Kidney epithelial cell (primary cell): ENCODE measurements at places on chromosomes 6 and 20. TPM values are rescaled to one million over a fixed set of nuclear protein-coding genes. Genes with fewer than 3 reads are reported as not detected.

- DNase-seq: peak; percentile 25
Measured at GRCh38 chr6:72788188-72788587, 166.3 kb downstream of the KCNQ5 start.

TTI1 gene
- 18.8 and 26.3 TPM in 2 replicates for total RNA-seq

GRCh38 chr6:71608646-71609045 lies 277.7 kb upstream of the RIMS1 start:
- no peak for DNase-seq

DNA sequence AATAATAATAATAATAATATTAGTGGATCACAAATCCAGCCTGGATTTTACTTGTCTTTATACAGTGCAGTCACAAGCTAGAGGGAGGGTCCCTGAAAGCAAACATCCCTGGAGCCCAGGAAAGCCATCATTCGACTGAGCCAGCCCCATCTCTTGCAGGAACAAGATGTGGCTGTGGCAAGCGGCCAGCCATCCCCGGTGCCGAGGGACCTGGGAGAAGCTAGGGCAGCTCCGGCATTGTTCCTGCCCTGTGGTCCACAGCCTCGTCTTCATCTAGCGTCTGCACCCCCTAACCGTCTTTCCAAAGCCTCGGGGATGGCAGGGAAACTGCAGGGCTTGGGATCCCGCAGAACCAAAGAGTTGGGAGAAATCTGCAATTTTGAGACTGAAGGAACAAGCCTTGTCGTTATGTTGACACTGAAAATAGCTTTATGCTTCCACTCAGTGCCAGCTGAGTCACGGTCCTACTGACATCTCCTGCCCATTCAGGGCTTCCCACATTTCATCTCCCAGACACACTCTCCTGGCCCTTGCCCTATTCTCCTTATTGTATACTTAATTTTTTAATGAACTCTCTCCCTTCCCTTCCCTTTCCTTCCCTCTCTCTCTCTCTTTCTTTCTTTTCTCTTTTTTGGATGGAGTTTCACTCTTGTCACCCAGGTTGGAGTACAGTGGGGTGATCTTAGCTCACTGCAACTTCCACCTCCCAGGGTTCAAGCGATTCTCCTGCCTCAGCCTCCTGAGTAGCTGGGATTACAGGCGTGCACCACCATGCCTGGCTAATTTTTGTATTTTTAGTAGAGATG lies 62.5 kb upstream of the ZNFX1 start:
- DNase-seq: no peak

PLA2G7 gene
- 1.1 and 1.7 TPM in 2 replicates for total RNA-seq

DNA sequence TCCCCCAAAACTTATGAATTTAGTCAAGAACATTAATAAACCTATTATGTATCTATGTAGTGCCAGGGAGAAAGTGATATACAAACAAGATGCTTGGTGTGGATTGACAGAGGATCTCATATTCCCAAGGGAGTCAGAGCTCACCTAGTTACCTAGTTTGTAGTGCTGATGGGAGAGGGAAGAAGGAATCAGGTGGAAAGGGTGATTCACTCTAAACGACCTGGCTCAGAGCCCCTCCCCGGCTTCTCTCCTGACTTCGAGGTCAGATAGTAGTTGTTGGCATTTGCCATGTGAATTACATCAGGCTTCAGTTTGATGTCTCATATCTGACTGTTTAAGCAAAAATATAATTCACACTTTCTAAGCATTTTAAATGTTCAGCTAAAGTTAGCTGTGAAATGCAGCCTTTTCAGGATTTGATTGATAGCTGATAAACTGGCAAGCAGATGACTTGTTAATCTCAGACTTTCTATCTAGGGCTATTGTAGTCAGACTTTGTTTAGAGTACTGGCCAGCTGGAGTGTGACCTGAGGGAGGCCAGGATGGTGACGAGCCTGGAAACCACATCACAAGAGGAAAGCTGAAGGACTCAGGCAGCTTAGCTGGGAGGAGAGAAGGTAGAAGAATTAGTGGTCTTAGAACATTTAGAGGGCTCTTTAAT lies 123.7 kb downstream of the AKAP7 start:
- DNase-seq: peak; percentile 77

GRCh38 chr6:110285306-110286060 lies 72.7 kb downstream of the METTL24 start:
- no peak for DNase-seq

DNA sequence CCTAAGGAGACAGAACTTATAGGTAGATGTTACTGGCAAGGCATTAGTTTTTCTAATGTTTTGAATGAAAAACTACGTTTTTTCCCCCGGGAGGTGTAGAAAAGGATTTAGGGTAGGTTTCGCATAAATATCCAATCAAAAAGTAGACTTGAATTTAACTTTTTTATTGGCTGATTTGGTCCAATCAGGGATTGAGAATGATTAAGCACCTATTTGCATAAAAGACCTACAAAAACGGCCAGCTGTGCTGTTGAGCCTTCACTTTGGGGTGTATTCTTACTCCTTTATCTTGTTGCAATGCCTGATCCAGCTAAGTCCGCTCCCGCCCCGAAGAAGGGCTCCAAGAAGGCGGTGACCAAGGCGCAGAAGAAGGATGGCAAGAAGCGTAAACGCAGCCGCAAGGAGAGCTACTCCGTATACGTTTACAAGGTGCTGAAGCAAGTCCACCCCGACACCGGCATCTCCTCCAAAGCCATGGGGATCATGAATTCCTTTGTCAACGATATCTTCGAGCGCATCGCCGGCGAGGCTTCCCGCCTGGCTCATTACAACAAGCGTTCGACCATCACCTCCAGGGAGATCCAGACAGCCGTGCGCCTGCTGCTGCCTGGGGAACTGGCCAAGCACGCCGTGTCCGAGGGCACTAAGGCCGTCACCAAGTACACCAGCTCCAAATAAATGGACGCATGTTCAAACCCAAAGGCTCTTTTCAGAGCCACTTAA lies 113.5 kb upstream of the BTN3A2 start:
- no peak for DNase-seq

SYTL3 gene
- total RNA-seq: 3.1 and 3.6 TPM in 2 replicates

DNA sequence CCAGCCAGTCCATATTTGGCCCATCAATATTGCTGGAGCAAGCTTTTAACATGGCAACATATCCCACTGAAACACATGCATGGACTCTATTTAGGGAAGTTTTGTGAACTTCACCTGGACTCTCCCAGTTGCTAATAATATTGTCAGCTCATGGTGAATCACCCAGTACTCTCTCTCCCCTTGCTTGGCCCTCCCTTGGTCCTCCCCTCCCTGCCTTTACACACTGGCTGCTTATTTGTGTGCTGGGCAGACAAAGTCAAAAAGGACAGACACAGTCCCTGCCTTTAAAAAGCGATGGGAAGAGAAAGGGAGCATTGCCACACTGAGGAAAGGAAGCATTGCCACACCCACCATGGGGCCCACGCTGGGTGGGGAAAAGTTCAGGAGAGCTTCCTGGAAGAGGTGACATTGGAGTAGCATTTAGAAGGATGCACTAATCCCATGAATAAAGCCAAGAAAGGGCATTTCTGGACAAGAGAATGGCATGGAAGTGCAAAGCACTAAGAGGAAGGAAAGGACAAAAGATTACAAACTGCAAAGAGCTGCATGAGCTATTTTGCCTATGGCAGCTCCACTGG lies 143.4 kb upstream of the EXOC2 start:
- no peak for DNase-seq

GRCh38 chr6:125728739-125729138 lies 20.7 kb upstream of the HEY2 start:
- DNase-seq: no peak

DNA sequence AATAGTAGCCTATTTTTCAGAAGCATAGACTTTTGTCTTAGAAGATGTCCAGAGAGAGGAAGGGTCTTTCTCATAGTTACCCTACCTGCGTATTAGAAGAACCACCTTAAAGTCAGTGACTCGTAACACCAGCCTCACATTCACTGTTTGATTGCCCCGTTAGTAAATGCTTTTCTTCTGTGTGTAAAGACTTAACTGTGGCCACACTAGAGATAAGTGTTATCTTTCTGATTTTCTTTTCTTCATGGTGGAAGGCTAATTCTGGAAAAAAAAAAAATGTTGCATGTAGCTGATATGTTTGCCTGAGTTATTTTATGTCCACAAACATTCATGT lies 83.9 kb downstream of the SAMD3 start:
- DNase-seq: no peak

CDSN gene
- total RNA-seq: not detected in 2 replicates

DNA sequence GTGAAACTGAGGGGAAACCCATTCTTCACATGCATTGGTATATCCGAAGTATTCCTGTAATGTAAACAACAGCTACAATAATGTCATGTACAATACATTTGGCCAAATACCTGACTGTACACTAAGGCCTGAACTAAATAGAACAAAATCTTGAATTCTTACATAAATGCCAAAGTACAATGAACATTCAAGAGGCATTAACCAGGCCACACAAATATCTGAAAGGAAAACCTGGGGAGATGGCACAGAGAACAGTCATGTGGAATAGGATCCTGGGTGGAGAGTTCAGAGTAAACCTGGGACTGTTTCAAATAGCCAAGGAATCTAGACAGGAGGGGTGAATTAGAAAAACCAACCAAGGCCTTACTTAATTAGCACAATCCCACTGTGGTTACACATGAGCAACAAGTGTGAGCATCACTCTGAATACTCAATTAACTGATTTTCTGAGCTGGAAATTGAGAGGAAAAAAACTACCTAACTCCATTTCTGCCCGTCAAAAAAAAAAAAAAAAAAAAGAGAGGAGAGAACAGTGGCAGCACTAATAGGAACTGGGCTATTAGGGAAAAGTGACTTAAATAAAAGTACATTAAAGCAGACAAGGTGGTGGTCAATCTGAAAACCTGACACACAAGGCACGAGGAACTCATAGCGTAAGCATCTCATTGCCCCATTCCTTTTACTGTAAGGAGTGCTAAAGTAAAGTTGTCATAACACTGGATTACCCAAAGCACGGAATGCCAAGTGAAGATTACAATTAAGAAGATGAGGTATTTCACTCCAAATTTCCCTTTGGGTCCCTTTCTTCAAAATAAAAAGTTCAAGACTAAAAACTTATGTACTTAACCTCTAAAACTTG lies 10.9 kb downstream of the SNX5 start:
- DNase-seq: no peak

DNA sequence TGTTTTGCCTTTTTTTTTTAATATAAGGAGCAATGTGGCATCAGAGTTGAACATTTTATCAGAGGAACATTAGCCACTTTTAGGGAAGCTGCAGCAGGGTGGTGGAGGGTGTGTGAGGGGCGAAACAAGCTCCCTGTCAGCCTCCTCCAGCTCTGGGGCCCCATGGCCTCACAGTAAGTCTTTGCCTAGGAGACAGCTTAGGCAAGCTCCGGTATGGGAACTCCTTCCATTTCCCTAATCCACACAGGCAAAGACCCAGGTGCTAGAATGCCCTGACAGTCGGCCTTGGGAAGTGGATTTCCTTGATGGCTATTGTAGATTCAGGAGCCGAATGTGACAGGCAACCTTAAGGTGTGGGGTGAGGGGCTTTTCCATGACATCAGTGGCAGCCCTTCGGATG lies 862 bp downstream of the PRND start:
- no peak for DNase-seq

DNA sequence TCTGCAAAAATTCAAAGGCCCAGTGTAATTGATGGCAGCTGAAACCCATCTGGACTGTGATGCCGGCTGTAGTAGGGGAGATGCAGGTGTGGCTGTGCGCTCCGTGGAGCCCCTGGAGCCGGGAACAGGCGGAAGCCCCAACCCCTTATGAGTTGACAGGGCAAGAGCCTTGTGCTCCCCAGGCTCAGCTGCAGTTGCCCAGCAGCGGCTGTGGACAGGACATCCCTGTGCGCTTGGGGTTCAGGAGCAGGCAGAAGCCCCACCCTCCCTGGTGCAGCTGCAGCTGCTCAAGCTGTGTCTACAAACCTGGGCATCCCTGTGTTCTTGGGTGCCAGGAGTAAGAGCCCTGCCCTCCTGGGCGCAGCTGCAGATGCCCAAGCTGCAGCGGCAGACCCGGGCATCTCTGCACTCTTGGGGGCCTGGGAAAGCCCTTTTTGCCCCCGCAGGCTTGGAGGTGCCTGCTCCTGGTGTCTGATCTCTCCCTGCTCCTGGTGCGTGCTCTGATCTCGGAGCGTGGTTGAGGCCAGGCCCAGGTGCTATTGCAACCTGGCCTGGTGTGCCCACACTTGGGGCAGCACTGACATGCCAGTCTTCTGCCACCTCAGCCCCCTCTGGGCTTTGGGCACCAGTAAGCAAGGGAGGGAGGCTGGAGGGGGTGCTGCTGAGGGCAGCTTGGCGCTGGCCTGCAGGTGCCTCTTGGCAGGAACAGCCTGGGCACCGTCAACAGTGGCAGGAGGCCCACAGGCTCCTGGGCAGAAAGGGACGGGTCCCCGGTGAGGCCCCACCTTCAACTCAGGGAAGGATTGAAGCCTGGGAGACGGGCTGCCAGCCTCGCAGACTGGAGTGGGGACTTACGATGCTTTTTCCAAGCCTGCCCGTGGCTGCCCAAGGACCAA lies 30.3 kb downstream of the OR2J2 start:
- DNase-seq: no peak

NFYA gene
- total RNA-seq: 33.3 and 36.6 TPM in 2 replicates

GRCh38 chr6:110814102-110815014 lies 911 bp downstream of the CDK19 start:
- no peak for DNase-seq

GRCh38 chr6:156065849-156066248 lies 610.2 kb upstream of the NOX3 start:
- DNase-seq: no peak

DNA sequence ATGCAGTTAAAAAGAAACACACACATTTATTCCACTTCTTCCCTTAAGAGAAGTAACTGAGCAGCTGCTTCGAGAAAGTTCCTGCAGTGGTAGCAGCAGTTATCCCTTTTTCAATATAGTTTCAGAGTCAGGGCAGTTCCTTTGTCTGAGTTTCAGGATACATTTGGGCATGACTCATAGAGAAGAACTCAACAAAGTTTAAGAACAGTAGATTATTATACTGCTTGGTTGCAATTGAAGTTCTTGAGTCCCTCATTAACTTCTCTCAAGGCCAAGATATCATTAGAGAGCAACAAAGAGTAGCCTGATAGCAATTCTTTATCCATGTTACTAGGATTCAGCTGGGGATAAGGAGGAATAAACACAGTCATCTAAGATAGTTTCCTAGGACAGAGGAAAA lies 54.4 kb downstream of the TPD52L1 start:
- no peak for DNase-seq

- DNase-seq: no peak
Measured at GRCh38 chr6:65259059-65259458, 448.0 kb downstream of the EYS start.

DNA sequence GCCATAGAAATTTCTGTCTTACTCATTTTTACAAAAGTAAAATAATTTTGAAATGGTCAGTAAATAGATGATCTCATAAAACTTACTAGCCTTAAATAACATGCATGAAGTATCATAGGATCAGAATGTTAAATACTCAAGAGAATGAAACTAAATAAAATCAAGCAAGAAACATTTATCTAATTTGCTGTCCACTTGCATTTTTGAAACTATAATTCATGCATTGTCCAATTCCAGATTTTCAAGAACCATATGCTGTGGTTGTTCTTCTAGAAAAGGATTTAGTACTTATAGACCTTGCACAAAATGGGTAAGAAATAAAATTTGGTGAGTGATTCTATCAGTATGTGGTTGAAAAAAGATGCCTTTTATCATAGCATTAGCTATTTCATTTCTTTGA lies 107.0 kb downstream of the STXBP5 start:
- DNase-seq: no peak
